Peyer's patch (tissue), 4 donors: ENCODE measurements at places on chromosomes 11 and 22.

- H3K4me1 ChIP-seq = no peaks in the 10 kb centered on the region
- H3K27ac ChIP-seq = no peak overlapping the region
- H3K36me3 ChIP-seq = no peaks in the 10 kb centered on the region
These were observed 21.4 kb upstream of the RCN1 start for GRCh38 chr11:32069361-32070058.

DNA sequence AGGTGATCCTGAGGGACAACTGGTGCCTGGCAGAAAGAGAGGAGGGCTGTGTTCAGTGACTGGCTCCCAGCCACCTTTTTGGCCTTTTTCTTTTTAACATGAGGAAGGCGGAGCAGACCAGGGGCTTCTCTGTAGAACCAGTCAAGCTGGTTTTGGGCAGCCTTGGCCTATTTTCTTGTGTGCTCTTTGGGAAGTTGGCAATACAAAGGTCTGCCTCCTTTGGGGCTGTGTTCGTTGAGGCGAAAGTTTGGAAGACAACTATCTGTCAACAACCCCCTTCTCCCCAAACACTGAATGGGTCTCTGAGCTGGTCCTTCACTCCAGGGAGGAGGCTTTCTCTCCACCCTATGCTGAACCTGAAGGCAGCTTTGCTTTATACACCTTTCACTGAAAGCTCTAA lies 8.5 kb downstream of the MARK2 start:
- H3K27me3 ChIP-seq = no peaks in the 10 kb centered on the region
- H3K4me1 ChIP-seq = peaks cover 11% of the 10 kb centered on the region
- no peak overlapping the region for H3K27ac ChIP-seq
- DNase-seq = no peak
- no peak overlapping the region for H3K4me3 ChIP-seq
- H3K36me3 ChIP-seq = peaks cover 9% of the 10 kb centered on the region

DNA sequence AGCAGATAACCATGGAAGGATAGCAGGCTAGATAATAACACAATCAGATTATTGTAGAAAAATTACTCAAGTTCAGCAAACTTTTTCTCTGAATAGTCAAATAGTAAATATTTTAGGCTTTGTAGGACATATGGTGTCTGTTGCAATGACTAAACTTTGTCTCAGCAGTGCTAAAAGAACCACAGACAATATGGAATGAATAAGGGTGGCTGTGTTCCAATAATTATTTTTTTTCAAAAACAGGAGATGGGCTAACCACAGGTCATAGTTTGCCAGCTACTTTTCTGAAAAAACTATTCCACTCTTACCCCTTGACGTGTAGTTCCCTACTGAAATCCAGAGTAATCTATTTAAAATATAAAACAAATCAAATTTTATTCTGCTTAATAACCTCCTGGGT lies 153.9 kb upstream of the LRRC4C start:
- no peak overlapping the region for H3K4me3 ChIP-seq
- no peak overlapping the region for H3K27ac ChIP-seq
- DNase-seq = no peak
- no peaks in the 10 kb centered on the region for H3K4me1 ChIP-seq
- H3K36me3 ChIP-seq = no peaks in the 10 kb centered on the region
- no peaks in the 10 kb centered on the region for H3K27me3 ChIP-seq

GRCh38 chr11:25981998-25982397 lies 349.9 kb upstream of the ANO3 start:
- no peak overlapping the region for H3K4me3 ChIP-seq
- no peaks in the 10 kb centered on the region for H3K27me3 ChIP-seq
- no peaks in the 10 kb centered on the region for H3K4me1 ChIP-seq
- H3K27ac ChIP-seq = no peak overlapping the region
- no peaks in the 10 kb centered on the region for H3K36me3 ChIP-seq
- no peak for DNase-seq

GRCh38 chr11:16840951-16841350 lies 102.5 kb downstream of the C11orf58 start:
- H3K4me3 ChIP-seq = no peak overlapping the region
- no peak for DNase-seq
- H3K27ac ChIP-seq = no peak overlapping the region
- peaks cover 7% of the 10 kb centered on the region for H3K4me1 ChIP-seq
- no peaks in the 10 kb centered on the region for H3K27me3 ChIP-seq

DNA sequence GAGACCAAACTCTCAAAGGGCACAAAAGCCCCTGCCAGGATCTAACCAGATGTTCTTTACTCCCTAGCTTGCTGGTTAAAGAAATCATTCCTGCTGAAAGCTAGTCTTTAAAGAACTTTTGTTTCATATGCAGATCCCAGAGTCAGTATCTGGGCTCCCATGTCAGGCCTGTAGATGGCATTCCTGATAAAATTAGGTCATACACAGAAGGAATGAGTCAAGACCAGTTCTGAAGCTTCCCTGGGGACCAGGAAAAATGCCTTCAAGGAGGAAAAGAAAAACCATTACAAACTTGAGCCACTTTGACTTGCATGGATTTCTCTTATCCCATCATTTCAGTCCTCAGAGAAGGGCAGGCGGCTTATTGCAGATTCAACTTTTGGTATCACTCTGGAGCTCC lies 5.9 kb downstream of the DBX1 start:
- H3K36me3 ChIP-seq = no peaks in the 10 kb centered on the region
- H3K27ac ChIP-seq = no peak overlapping the region
- H3K27me3 ChIP-seq = peaks cover 3% of the 10 kb centered on the region
- no peak for DNase-seq
